Naive thymus-derived CD8-positive, alpha-beta T cell (primary cell): ENCODE measurements at places on chromosomes 2 and 18.

GRCh38 chr2:82641598-82642180, 1817.4 kb downstream of the SUCLG1 start:
- no peak overlapping the region for H3K27ac ChIP-seq
- no peaks in the 10 kb centered on the region for H3K36me3 ChIP-seq
- no peaks in the 10 kb centered on the region for H3K4me1 ChIP-seq
- no peak for DNase-seq
- no peak overlapping the region for H3K4me3 ChIP-seq

GRCh38 chr2:130135692-130136541, 6.9 kb upstream of the POTEF start:
- H3K4me3 ChIP-seq: no peak overlapping the region
- H3K36me3 ChIP-seq: no peaks in the 10 kb centered on the region
- DNase-seq: no peak
- H3K27ac ChIP-seq: no peak overlapping the region
- H3K27me3 ChIP-seq: peaks cover 5% of the 10 kb centered on the region

DNA sequence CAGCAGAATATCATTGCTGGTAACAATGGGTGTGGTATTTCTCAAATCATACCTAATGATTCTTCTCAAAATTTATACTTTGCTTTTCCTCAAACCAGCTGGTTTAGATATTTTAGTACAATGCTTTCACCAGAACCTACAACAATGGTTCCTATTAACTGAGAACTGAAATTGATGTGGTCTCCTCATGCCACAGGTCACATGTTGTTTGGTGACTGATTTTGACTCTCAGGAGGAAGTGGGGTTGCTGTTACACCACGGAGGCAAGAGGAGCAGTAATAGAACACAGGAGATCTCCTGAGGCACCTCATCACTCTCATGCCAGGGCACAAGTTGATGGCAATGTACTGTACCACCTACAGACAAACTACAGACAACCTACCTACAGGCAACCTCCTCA, 3.0 kb upstream of the CEP68 start:
- peak overlapping the region; percentile 40 for H3K4me3 ChIP-seq
- H3K36me3 ChIP-seq: no peaks in the 10 kb centered on the region
- DNase-seq: peak; percentile 78
- H3K27ac ChIP-seq: peak overlapping the region; percentile 83
- H3K4me1 ChIP-seq: peaks cover 53% of the 10 kb centered on the region
- no peaks in the 10 kb centered on the region for H3K27me3 ChIP-seq

- peaks cover 9% of the 10 kb centered on the region for H3K4me1 ChIP-seq
- H3K27me3 ChIP-seq: no peaks in the 10 kb centered on the region
- no peak overlapping the region for H3K4me3 ChIP-seq
- no peaks in the 10 kb centered on the region for H3K36me3 ChIP-seq
Observed at GRCh38 chr2:157868993-157869392, 7.1 kb downstream of the ACVR1 start.

DNA sequence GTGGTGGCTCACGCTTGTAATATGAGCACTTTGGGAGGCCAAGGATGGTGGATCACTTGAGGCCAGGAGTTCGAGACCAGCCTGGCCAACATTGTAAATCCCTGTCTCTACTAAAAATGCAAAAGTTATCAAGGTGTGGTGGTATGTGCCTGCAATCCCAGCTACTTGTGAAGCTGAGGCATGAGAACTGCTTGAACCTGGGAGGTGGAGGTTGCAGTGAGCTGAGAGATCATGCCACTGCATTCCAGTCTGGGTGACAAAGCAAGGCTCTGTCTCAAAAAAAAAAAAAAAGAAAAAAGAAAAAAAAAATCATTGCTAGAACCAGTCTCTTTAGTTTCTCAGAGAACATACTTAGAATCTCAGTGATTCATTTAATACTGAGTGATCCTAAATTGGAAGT, 217.1 kb downstream of the DYM start:
- peaks cover 53% of the 10 kb centered on the region for H3K36me3 ChIP-seq
- H3K4me1 ChIP-seq: no peaks in the 10 kb centered on the region
- no peak for DNase-seq

DNA sequence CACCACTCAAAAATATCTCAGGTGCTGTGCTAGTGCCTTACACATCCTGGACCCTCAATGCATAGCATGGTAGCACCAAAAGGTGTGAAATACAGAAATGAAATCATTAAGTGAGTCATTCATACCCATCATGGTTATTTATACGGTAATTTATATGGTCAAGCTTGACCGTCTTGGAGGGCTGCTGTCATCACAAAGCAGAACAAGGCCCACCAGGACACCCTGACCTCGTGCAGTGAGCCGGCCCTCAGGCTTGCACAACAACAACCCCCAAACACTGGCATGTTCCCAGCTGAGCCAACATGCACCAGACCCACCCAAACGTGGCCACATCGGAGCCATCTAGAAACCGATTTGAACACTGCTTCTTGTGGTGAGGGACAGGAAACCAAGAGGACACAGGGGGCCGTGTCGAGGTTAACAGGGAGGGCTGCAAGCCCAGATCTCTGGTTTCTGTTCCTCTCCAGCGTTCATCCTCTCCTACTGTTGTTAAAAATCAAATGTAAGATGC, 378.5 kb upstream of the ID2 start:
- no peaks in the 10 kb centered on the region for H3K36me3 ChIP-seq
- peaks cover 90% of the 10 kb centered on the region for H3K4me1 ChIP-seq
- peak overlapping the region; percentile 80 for H3K4me3 ChIP-seq
- H3K27ac ChIP-seq: peak overlapping the region; percentile 6
- DNase-seq: peak; percentile 64

DNA sequence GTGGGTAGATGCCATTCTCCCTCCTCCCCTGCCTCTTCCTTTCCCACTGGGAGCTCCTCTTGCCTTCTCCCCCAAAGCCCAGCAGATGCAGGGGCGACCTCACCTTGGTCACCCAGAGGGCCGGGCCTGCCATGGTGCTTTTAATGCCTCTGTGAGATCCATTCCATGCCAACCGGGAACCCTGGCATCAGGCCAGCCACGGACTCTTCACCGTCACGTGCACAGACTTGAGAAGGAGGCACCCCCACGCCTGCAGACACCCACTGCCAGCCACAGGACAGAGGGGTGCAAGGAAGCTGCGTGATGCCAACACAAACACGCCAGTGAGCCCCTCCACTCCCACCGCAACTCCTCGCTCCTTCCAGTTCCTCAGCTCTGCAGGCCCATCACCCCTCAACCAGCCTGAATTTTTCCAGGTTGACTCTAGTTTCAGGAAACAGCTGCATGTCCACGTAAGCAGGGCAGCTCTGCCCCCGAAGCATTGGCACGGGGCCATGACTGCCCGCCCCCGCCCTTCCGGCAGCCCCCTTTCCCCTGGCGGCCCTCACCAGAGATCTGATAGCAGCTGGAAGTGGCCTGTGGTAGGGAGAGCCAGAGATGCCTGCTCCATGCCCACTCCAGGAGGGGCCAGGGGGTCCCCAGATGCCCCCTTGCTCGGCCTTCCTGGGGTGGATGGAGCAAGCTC, 50.8 kb downstream of the DNMT3A start:
- H3K4me3 ChIP-seq: peak overlapping the region; percentile 45
- DNase-seq: peak; percentile 36
- H3K27me3 ChIP-seq: no peaks in the 10 kb centered on the region
- peak overlapping the region; percentile 95 for H3K27ac ChIP-seq
- no peaks in the 10 kb centered on the region for H3K36me3 ChIP-seq

GRCh38 chr2:65706411-65706810, 274.0 kb upstream of the SPRED2 start:
- H3K27ac ChIP-seq: no peak overlapping the region
- no peak for DNase-seq
- H3K36me3 ChIP-seq: no peaks in the 10 kb centered on the region
- H3K27me3 ChIP-seq: peaks cover 19% of the 10 kb centered on the region
- H3K4me1 ChIP-seq: no peaks in the 10 kb centered on the region
- no peak overlapping the region for H3K4me3 ChIP-seq

DNA sequence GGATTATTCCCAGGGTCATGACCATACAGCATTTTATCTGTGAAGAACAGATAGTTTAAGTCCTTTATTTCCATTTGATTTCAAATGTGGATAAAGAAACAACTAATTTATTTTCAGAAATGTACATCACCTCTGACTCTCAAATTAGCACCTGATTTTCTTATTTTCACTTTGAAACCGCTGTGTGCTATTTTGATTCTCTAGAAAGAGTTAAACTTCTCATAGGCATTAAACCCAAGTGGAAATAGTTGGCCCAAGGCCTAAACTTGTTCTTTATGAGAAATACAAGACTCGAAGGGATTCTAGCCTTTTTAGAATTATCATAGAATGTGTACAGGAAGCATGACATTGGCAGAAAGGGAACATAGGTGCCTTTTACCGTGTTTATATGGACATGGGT, 41.5 kb upstream of the LTBP1 start:
- H3K36me3 ChIP-seq: no peaks in the 10 kb centered on the region
- no peak for DNase-seq
- no peaks in the 10 kb centered on the region for H3K4me1 ChIP-seq
- no peak overlapping the region for H3K27ac ChIP-seq
- H3K27me3 ChIP-seq: peaks cover 16% of the 10 kb centered on the region

- no peaks in the 10 kb centered on the region for H3K36me3 ChIP-seq
- DNase-seq: no peak
- no peaks in the 10 kb centered on the region for H3K4me1 ChIP-seq
- no peak overlapping the region for H3K27ac ChIP-seq
- H3K4me3 ChIP-seq: no peak overlapping the region
Observed at GRCh38 chr2:145546091-145546490, 1026.2 kb upstream of the ZEB2 start.

DNA sequence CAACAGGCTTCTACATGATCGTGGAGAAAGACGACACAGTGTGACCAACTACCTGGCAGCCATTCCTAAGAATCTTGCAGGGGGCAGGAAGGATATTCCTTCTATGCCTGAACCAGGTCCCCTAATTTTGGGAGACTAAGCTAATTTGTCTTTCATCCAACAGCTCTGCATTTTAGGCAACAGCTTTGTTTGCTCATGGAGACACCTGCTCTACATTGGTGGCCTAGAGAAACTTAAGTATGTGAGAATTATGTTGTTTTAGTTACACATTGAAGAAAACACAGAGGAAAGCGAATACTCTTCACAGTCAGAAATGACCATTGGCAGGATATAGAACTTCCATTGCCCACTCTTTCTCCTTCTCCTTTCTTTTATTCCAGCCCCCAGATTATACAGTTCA, 75.2 kb downstream of the ASXL3 start:
- H3K4me1 ChIP-seq: no peaks in the 10 kb centered on the region
- H3K27me3 ChIP-seq: no peaks in the 10 kb centered on the region
- no peaks in the 10 kb centered on the region for H3K36me3 ChIP-seq
- H3K27ac ChIP-seq: no peak overlapping the region

DNA sequence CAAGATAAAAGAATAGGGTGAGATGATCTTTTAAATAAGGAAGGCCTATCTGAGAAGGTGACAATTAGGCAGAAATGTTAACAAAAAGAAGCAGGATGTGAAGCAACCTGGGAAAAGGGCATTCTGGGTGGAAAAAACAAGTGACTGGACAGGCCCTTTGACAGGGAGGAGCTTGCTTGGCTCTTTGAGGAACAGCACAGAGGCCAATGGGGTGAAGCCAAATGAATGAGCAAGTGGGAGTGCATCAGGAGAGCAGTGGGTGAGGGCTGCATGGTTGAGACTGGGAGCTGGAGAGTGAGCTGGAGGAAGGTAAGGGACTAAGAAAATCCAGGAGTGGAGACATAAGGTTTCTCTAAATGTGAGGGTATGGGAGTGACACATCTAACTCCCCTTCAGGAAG, 126.9 kb downstream of the TDRD15 start:
- H3K4me1 ChIP-seq: no peaks in the 10 kb centered on the region
- H3K4me3 ChIP-seq: no peak overlapping the region
- H3K27me3 ChIP-seq: no peaks in the 10 kb centered on the region
- DNase-seq: no peak
- H3K27ac ChIP-seq: no peak overlapping the region

GRCh38 chr18:30687501-30687900, 355.0 kb downstream of the DSC3 start:
- DNase-seq: no peak
- no peak overlapping the region for H3K4me3 ChIP-seq
- no peaks in the 10 kb centered on the region for H3K27me3 ChIP-seq
- no peak overlapping the region for H3K27ac ChIP-seq

GRCh38 chr2:236163471-236164200, 4.5 kb downstream of the GBX2 start:
- peaks cover 17% of the 10 kb centered on the region for H3K4me1 ChIP-seq
- H3K27ac ChIP-seq: no peak overlapping the region
- no peak for DNase-seq
- H3K27me3 ChIP-seq: peaks cover 57% of the 10 kb centered on the region

GRCh38 chr2:191158747-191159146, 8.0 kb upstream of the STAT4 start:
- H3K36me3 ChIP-seq: no peaks in the 10 kb centered on the region
- H3K4me3 ChIP-seq: no peak overlapping the region
- peaks cover 3% of the 10 kb centered on the region for H3K27me3 ChIP-seq
- no peak for DNase-seq

GRCh38 chr18:36711014-36711725, 117.6 kb downstream of the TPGS2 start:
- DNase-seq: no peak
- no peaks in the 10 kb centered on the region for H3K4me1 ChIP-seq
- no peak overlapping the region for H3K4me3 ChIP-seq
- H3K27me3 ChIP-seq: peaks cover 12% of the 10 kb centered on the region
- H3K36me3 ChIP-seq: no peaks in the 10 kb centered on the region

GRCh38 chr2:12099374-12099773, 352.9 kb downstream of the LPIN1 start:
- no peak overlapping the region for H3K27ac ChIP-seq
- peaks cover 18% of the 10 kb centered on the region for H3K4me1 ChIP-seq
- no peak for DNase-seq
- peaks cover under 1% of the 10 kb centered on the region for H3K36me3 ChIP-seq
- no peak overlapping the region for H3K4me3 ChIP-seq

DNA sequence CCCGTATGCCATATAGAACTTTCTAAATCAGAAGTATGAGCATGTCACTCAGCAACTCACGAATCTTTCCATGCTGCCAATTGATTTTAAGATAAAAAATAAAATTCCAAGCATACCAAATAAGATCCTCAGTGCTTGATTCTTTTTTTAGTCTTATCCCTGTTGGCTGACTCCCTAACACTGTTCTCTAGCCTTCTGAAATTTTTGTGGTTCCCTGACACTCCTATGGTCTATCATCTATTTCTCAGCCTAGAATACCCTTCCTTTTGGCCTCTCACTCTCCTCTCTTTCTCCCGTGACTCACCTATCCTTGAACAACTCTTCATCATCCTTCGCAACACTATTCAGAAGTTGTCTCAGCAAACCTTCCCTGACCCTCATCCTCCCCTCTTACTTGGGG, 50.5 kb downstream of the CCDC141 start:
- no peaks in the 10 kb centered on the region for H3K27me3 ChIP-seq
- H3K27ac ChIP-seq: no peak overlapping the region
- H3K4me3 ChIP-seq: no peak overlapping the region
- peaks cover 18% of the 10 kb centered on the region for H3K36me3 ChIP-seq

GRCh38 chr2:1806254-1806653, 61.9 kb upstream of the PXDN start:
- no peak overlapping the region for H3K27ac ChIP-seq
- no peaks in the 10 kb centered on the region for H3K36me3 ChIP-seq
- no peaks in the 10 kb centered on the region for H3K4me1 ChIP-seq
- no peak for DNase-seq

GRCh38 chr2:12083081-12083581, 336.7 kb downstream of the LPIN1 start:
- H3K36me3 ChIP-seq: no peaks in the 10 kb centered on the region
- no peak overlapping the region for H3K4me3 ChIP-seq
- no peak for DNase-seq
- peak overlapping the region; percentile 46 for H3K27ac ChIP-seq

GRCh38 chr2:46230115-46230571, 67.1 kb upstream of the EPAS1 start:
- DNase-seq: no peak
- H3K27ac ChIP-seq: no peak overlapping the region
- H3K4me1 ChIP-seq: peaks cover 6% of the 10 kb centered on the region
- H3K27me3 ChIP-seq: no peaks in the 10 kb centered on the region
- no peak overlapping the region for H3K4me3 ChIP-seq
- H3K36me3 ChIP-seq: no peaks in the 10 kb centered on the region
